ENCODE measurements at places on chromosomes 6 and 20.

GRCh38 chr6:166879594-166879993 is 76.8 kb downstream of the RNASET2 start:
- DNase-seq, result no peak

DNA sequence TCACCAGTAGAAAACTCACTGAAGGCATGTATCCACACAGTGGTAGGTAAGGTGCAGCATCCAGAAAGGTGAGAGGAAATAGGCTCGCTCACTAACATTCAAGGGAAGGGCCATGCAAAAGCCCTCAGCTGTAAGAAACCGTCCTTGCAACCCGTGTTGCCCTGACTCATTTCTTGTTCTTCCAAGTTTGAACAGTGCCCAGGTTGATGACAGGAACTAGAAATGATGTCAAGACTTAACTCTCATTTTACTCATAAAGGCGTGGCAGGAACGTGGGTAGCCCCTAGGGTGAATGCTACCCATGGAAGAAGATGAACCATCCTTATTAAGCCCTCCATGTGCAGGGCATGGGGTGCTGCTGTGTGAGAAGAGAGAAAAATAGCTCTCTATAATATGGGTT is 187.6 kb downstream of the CD83 start:
- DNase-seq, result no peak

DNA sequence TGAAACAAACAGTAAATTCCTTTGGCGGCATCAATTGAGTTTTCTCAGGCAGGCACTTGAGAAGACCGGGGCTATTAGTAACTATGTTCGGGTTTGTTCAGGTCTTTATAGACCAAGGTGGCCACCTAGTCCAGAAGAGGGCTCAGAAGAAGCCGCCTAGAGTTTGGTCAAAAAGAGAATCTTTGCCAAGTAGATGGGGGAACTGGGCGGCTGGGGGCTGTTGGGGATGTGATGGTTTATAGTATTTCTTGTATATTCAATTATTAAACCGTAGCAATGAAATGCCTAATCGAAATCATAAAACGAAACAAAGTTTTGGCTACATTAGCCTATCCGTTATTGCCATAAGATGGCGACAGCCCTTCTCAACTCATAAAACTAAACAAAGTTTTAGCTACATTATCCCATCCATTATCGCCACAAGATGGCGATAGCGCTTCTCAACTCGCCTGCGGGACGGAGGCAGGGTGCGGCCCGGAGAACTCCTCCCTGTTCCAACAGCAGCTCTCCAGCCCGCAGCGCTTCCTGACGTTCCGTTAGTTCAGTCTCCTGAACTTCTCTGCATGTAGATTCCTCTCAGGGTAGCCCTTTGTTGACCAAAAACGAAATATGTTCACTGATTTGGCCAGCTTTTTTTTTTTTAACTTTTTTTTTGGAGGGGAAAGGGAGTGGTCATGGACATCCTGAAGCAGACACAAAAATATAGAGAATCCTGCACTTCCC is 120.5 kb upstream of the PRSS16 start:
- peak; percentile 91 for DNase-seq

DNA sequence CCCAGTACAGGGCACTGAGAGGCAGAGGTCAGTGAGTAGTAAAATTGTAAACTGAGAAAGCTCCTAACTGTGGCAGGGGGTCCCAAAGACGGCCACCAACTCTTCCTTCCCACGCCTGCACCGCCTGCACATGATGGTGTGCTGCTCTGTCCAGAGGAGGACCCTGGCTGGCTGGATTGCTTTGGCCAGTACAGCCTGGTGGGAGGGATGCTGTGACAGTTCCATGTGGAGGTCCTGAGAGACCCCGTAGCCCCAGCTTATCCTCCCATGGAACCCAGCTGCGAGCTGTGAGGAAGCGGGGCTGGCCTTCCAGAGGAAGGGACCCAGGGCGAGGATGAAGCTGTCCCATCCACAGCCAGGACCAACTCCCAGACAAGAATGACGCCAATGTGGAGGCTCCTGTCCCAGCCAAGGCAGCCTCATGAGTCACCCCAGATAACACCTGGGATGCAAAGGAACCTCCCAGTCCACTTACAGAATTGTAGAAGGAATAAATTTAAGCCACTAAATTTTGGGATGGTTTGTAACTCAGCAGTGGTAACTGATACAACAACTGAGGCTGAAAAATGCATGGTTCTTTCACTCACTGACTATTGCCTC is 2.0 kb upstream of the ACSS1 start:
- no peak for DNase-seq

- DNase-seq, result no peak
These were observed 316.9 kb downstream of the QKI start for GRCh38 chr6:163731215-163732013.

DNA sequence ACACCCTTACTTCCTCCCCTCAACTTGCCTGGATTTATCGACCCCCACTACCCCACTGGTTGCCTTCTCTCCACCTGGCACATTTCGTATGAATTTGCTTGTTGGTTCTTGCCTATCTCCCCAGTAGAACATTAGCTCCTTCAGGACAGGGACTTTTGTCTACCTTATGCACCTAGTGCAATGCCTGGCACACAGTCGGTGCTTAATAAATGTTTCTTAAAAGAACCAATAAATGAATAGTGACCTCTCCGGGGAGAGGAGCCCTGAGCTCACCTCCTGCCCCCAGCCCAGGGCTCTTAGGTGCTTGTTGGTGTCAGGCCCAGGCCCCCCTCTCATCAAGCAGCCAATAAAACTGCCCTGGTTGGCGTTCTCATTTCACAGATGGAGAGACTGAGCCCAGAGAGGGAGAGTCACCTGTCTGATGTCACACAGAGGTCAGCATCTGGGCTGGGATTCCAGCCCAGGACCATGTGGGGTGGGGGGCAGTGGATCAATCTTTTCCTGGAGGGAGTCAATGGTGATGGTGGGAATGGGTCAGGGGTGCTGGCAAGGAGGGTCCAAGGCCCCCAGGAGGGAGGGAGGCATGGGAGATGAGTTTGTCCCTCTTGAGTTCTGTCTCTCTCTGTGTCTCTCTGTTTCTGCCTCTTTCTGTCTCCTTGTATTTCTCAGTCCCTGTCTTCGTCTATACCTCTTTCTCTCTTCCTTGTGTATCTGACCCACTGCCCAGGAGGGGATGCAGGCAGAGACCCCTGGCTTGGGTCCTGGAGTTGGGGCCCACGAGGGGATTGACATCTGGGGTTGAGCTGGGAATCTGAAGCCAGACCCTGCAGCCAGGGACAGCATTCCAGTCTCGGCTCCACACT is 89.6 kb downstream of the CEBPB start:
- no peak for DNase-seq

DNA sequence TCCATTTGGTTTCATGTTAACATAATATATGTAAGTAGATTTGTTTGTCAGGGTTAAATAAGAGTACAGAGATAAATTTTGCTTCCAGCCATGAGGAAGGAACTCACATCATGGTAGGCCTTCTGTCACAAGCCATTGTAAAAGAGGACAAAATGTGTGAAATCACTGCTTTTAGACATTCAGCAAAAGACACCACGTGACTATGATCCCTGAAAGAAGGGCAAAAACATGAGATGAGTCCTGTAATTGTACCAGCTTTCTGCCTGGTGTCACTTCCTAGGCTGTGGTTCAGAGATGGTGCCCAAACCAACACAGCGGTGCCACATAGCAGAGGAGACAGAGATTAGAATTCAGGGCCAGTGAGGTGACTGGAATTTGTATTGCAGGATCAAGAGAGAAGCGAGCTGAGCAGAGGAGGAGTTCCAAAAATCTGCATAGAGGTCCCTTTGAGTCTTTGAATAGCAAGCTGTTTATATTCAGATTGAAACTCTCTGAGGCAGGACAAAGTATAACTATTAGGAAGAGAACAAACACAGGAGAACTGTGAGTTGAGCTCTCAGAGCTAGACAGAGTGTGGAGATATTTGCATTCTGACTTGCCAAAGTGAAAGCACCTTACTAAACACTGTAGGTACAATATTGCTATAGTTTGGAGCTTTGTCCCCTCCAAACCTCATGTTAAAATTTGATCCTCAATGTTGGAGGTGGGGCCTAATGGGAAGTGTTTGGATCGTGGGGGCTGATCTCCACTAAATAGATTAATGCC is 52.6 kb upstream of the PDE7B start:
- no peak for DNase-seq

GRCh38 chr20:14723614-14724013 is 386.2 kb upstream of the FLRT3 start:
- DNase-seq, result no peak

DNA sequence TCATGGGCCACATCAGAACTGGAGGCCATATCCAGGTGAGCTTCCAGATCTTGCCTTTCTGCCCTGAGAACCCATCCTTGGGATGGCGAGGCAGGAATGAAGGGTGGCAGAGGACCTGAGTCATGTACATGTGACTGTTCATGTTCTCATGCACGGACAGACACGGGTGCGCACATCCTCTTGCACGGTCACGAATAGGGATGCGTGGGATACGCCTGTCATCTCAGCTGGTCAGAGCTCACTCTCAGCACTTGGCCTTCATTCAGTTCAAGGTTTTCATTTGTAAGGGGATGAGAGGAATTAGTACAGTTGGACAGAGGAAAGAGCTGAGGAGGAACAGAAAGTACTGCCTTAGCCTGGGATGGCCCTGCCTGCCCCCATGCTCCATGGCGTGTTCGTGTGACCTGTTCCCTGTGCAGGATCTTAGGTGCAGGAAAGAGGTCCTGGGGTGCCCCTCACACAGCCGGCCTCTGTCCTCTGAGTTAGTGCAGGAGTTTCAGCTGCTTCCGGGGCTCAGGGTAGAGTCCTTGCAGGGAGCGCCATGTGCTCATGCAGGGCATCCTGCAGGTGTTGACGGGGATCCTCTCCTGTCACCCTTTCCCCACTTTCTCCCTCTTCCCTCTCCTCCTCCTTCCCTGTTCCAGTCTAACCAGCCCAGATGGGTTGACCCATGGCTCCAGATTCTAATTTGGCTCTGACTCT is 173.4 kb downstream of the DTNBP1 start:
- no peak for DNase-seq

DNA sequence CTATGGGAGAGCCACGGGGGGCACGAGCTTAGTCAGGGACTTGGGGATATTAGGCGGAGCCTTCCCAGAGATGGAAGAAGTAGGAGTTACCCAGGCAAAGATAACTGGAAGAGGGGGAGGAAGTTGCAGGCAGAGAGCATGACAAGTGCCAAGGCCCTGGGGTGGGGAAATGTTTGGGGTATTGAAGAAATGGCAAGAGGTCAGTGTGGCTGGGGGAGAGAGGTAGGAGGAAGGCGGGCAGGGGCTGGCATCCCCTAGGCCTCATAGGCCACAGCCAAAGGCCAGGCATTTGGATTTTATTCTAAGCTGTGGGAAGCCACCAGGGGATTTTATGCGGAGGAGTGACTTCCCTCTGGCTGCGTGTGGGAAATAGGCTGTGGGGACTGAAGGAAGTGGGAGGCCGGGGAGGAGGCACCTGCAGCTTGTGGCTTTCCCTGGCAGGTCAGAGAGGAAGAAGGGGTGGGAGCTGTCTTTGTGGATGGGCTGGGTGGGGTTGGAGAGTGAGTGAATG is 22.7 kb downstream of the SNAI1 start:
- DNase-seq, result no peak

DNA sequence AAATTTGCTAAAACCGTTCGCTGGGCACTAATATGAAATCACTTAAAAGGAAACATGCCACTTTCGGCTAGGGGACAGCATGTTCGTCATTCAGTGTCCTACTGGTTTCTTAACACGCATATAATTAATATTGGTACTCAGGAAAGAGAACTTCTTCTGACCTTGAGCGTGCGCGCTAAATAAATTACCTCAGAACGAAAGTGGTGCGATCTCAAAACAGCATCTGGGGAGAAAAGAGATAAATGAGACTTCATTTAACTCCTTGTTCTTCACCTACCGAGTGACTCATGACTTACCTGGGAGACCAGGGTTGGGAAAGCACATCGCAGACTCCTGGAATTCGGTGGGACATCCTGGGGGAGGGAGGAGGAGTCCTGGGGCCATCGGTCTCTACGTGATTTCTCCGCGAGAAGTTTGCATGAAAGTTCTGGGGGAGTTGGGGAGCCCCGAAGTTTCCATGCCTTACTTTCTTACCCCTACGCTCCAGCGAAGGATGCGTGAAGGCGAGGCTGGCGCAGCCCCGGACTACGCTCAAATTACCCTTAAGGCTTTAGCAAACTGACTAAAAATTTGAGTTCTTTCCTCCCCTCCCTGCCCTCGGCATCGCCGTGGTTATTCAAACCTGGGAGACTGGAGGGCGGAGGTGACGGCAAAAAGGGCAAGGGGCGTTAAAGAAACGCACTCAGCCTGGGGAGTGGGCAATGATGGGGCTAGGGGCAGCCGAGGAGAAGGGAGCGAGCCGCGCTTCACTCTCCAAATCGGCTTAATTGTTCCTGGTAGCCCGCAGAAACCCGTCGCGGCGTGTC is 1.1 kb upstream of the BEND6 start:
- DNase-seq, result no peak

GRCh38 chr20:22350624-22351023 is 233.7 kb downstream of the FOXA2 start:
- DNase-seq, result no peak

- peak; percentile 85 for DNase-seq
These were observed 23.6 kb downstream of the LRP11 start for GRCh38 chr6:149840345-149841075.

DNA sequence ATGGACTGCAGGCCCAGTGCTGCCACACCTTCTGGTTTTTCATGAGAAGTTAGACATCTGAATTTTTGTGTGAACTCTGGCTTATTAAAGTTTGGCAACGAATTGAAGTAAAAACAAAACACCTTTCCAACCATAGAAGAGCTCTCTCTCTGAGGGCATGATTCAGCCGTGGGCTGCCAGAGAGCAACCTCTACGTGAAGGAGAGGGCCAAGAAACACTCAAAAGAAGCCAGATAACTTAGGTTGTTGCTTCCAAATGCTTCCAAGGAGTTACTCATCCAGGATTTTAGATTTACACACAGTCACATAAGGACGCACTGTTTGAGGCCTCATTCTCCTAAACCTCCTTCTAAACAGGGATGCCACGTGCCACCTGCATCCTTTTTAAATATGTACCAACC is 65.5 kb downstream of the NRN1 start:
- peak; percentile 36 for DNase-seq

DNA sequence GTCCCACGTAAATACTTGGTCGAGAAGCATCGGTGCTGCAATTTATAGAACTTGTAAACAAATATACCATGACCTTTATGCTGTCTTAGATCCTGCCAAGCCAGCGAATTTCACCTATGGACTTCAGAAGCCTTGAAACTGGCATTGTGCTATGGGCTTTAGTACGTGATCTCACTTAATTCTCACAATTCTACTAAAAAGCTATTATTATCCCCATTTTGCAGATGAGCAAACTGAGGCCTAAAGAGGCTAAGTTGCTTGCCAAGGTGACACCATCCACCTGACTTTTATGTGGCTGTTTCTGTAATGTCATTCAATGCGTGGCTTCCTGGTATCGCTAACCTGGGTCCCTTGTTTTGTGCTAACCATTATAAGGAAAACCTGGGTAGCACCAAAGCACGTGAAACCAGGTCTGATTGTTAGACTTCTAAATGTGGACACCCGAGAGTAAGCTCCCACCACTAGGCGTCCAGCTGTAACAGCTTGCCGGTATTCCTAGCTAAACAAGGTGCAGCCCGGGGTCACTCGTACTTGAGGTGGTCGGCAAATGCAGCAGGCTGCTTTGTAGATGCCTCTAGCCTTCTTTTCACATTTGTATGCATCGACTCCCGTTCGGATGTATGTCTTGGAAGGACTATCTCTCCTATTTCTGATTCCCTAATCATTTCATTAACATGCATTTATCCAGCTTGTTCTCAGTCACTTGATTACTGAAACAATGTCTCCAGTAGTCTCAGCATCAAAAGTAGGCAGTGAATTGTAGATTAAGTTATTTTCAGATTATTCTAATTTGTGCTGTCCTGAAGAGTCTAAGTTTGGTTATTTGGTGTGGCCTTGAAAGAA is 1.1 kb downstream of the SYNJ2 start:
- DNase-seq, result peak; percentile 65

Data from EL (cell line).